ENCODE measurements at places on chromosomes 6 and 20.
A peak's percentile ranks its signal among the peaks of the same experiment; 100 is the strongest.

- no peak for DNase-seq
Observed at GRCh38 chr6:14818422-14818884, 427.4 kb upstream of the JARID2 start.

DNA sequence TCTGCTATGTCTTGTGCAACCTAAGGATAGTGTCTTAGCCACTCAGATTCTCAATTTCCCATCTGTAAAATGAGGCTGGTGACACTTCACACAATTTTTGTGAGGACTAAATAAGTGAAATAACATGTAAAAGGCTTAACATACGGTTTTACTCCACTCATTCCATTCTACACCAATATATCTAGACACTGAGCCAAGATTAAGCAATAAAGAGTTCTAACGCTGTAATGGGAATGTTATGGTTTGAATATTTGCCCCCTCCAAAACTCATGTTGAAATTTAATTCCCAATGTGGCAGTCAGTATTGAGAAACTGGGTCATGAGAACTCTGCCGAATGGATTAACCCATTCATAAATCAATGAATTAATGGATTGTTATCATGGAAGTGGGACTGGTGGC, 301.0 kb downstream of the HACE1 start:
- no peak for DNase-seq

DNA sequence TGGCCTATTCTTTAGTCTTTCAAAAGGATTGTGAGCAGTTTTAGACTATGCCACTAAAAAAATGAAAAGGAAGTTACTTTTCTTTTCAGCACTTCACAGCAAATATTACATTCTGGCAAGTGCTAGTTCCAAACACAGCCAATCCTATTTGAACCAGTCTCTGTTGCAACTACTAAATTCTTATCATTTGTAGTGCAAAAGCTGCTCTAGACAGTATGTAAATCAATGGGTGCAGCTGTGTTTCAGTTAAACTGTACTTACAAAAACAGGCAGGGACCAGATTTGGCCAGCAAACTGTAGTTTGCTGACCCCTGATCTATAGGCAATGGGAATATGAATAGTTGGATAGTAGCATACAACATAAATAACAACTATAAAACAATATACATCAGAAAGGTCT, 68.1 kb upstream of the TULP1 start:
- no peak for DNase-seq

GRCh38 chr6:124339610-124340334, 536.1 kb downstream of the NKAIN2 start:
- no peak for DNase-seq

GRCh38 chr6:117985916-117986315, 78.9 kb downstream of the SLC35F1 start:
- no peak for DNase-seq

- DNase-seq: no peak
Observed at GRCh38 chr6:154071711-154072110, 32.7 kb downstream of the OPRM1 start.

GRCh38 chr6:101722991-101723579, 329.6 kb downstream of the GRIK2 start:
- DNase-seq: no peak

DNA sequence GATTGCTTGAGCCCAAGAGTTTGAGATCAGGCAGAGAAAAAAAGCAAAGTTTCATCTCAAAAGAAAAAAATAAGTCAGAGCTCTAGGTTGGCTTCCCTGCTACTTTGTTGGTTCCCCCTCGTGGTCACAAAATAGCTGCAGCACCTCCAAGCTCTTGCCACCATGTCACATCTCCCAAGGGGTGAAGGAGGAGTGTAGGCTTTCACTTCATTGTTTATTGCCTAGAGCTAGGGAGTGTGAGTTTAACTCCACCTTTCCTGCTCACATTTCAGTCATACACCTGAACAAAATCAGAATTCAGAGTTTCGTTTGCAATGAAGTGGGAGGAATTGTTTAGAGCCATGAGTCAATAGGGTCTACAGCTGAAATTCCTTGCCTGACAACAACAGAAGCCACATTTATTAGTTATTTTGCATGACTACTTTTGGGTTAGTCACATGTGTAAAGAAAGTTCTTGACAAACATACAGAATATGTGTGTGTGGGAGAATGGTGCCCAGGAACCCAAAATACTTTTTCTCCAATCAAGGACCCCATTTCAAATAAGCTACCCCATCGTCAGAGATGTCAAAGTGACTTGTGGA, 56.2 kb upstream of the UFL1 start:
- no peak for DNase-seq

GRCh38 chr6:168387911-168388310, 53.1 kb upstream of the SMOC2 start:
- DNase-seq: no peak

- DNase-seq: no peak
Observed at GRCh38 chr20:55919319-55919718, 86.0 kb downstream of the CBLN4 start.

DNA sequence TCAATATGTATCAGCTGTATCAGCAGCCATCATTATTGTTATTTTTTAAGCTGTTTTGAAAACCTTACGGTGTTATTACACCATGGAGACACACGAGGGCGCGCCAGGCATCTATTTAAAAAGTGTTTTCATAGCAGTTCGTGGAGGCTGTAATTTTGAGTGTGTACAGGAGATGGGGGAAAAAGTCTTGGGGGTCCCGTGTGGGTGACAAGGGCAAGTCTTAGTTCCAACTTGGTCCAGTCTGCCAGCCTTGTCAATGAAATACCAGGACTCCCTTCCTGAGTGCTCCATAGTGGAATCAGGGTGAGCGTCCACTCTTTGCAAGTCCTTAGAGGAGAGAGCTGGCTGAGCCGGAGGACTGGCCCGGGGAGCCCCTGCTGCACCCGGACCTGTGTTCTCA, 43.3 kb downstream of the SLC2A10 start:
- DNase-seq: peak; percentile 82

DNA sequence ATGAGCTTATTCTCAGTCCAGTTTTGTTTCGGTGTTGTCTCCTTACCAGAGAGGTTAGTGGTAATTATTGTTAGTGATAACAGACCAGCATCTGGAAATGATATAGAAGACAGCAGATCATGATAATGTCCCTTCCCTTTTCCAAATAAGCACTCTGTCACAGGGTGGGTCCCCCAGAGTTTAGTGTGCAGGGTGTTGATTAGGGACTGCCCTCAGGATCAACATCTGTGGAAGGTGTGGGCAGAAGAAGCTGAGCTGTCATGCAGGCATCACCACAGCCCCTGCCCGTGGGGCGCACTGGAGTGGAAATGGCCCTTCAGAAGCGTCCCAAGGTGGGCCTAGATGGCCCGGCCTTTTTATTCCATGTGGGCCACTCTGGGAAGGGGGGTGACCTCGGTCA, 67.6 kb upstream of the DTNBP1 start:
- DNase-seq: no peak

- DNase-seq: no peak
Observed at GRCh38 chr20:15200147-15200565, 862.7 kb upstream of the FLRT3 start.

- no peak for DNase-seq
Observed at GRCh38 chr6:37310966-37311365, 42.8 kb upstream of the RNF8 start.

DNA sequence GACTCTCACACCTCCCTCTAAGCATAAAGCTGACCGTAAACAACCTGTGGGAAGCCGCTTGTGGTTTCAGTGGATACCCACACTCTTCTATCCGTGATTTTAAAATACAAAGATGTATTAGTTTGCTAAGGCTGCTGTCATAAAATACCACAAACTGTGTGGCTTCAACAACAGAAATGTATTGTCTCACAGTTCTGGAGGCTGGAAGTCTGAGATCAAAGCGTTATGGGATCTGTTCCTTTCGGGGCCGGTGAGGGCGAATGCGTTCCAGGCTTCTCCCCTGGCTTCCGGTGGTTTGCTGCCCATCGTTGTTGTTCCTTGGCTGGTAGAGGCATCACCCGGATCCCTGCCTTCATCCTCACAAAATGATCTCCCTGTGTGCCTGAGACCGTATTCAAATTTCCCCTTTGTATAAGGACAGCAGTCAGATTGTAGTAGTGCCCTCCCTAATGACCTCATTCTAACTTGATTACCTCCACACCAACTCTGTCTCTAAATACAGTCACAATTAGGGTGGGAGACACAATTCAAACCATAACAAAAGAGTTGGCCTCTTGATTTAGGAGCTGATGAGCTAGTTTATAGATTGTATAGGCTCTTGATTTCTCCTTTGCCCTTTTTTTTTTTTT, 210.6 kb upstream of the SOX4 start:
- no peak for DNase-seq

- no peak for DNase-seq
Observed at GRCh38 chr6:131036143-131036542, 26.9 kb downstream of the EPB41L2 start.

- no peak for DNase-seq
Observed at GRCh38 chr20:14790771-14791620, 453.6 kb upstream of the FLRT3 start.

DNA sequence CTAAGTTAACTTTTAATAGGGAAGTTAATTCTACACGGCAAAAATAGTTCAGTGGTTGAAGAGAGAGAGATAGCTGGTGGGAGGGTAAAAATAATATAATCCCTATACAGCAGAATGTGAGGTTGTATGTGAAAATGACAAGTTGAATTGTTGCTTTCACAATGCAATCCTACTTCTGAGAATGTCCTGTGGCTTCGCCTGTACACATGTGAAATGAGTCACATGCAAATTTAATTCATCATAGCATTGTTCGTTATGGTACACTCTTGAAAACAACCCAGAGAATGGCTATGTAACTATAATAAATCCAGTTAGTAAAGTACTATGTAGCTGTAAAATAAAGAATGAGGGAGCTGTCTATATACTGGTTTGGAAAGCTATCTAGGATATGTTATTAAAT, 46.0 kb upstream of the HINT3 start:
- peak; percentile 82 for DNase-seq

- DNase-seq: no peak
Observed at GRCh38 chr6:12014027-12014872, 2.1 kb downstream of the HIVEP1 start.

GRCh38 chr20:52983726-52984450, 11.7 kb downstream of the TSHZ2 start:
- DNase-seq: no peak

- DNase-seq: no peak
Observed at GRCh38 chr6:16236009-16236501, 2.3 kb upstream of the GMPR start.

- no peak for DNase-seq
Observed at GRCh38 chr20:56195946-56196345, 52.6 kb upstream of the MC3R start.

DNA sequence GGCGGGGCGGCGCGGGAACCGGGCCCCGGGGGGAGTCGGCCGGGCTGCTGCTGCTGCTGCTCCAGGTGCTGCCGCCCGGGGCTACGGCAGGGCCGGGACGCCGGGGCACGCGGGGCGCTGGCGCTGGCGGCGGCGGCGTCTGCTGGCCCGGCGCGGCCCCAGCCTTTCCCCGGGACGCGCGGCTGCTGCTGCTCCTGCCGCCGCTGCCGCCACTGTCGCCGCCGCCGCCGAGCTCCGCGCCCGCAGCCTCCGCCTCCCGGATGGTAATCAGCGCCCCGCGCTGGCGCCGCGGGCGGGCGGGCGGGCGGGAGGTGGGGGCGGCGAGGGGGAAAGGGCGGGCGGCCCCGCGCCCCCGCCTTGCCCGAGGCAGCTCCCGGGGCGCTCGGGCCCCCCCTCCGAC, 306 bp downstream of the EBF4 start:
- DNase-seq: peak; percentile 10

DNA sequence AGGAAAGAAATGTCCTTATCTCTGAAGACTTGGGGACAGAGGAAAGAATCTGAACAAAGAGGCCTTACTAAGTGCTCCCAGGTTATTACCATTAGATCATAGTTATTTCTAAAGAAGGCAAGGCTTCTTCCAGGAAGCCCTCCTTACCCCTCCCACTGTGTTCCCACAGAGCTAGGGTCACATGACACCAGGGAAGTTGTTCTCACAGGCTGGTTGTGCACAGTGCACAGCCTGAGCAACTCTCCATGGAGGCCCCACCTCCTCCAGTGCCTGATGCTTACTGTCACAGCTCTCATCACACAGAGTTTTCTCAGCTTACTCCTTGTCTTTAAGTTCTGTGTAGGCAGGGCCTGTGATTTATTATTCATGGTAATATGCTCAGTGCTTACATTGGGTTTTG, 68.9 kb upstream of the SCGN start:
- peak; percentile 24 for DNase-seq

DNA sequence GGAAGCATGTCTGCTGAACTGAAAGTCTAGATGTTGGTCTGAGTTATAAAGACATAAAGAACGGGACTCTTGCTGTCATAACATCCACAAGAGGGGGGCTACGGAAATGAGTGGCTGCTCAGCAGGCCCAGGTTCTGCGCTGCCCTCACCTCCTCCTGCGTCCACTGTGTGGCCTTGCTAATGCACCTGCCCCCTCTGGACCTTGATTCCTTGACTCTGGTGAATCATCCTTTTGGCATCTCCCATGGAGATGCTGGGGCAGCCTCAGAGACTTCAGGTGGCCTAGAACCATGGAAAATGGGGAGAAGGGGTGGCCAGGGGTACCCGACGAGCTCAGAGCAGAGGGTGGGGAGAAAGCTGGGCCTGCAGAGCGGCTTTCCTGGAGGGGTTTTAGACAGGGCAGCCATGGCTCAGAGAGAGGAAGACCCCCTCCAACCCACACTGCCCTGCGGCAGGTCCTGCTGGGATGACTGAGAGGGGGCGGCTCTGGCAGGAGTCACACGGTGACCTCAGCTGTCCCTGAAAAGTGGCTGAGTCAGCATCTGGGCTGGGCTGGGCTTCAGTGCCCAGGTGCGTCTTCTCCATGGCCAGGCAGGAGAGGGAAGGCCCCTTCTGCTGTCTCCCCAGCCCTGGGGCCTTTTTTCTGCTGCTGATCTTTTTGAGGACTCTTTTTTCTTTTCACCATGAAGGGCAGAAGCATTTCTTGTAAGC, 46.9 kb downstream of the DLGAP4 start:
- DNase-seq: no peak

- no peak for DNase-seq
Observed at GRCh38 chr6:151749341-151749740, 58.1 kb upstream of the ESR1 start.

DNA sequence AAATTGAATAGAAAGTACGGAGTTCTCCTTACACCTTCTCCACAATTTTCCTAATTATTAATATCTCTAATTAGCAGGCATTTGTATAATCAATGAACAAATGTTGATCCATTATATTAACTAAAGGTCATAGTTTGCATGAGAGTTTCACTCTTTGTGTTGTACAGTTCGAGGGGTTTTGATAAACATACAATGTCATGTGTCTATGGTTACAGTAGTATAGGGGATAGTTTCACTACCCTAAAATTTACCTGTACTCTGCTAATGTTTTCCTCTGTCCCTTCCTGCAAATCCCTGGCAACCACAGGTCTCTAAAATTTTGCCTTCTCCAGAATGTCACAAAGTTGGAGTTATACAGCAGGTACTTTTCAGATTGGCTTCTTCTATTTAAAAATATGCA, 1199.8 kb upstream of the GJE1 start:
- no peak for DNase-seq

DNA sequence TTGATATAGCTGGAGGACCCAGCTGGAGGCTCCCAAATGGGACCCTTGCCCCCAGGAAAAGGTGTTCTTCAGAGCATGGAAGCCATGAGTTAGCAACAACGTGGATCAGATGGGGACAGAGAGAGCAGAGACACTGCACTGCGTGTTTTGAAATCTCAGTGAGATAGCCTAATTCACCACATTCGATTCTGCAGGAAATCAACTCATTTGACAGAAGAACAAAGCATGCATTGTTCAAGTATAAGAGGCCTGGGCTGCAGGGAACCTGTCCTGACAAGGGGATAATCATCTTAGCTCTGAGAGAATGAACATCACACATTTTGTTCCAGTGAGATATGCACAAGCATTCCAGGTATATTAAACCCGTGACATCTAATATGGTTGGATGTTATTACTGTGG, 450.2 kb downstream of the CDH26 start:
- DNase-seq: no peak
